ENCODE measurements at places on chromosomes 2 and 18.

DNA sequence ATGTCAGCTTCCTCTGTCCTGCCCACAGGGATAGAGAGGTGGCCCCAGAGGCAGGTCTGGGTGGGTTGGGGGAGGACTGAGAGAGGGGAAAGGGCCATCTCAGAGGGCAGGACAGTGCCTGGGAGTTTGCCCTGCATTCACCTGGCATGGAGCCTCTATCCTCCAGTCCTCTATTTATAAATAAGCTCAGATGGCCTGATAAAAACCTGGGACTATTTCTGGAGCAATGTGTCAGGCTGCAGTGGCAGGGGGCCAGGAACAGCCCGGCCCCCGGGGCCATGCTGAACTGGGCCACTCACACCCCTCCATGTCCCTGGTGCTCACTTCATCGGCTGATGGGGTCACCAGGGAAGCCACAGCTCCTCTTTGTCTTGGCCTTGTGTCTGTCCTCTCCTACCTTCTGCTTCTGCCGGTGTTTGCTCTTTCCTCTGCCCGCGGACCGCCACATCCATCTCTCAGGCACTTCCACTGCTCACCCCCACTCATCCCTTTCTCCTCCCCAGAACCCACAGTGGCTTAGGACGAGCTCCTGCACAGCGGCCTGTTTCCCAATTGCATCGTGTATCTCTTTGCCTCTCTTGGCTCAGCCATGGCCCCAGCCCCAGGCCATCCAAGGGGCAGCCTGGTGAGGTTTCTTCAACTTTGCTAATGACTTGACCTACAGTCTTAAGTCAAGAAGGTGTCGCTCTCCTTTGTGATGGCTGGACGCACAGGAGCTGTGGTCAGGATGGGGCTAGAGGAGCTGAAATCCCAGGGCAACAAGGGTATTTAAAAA is 38.8 kb downstream of the SCTR start:
- no peak for DNase-seq

GRCh38 chr2:205288686-205289085 is 393.6 kb upstream of the NRP2 start:
- no peak for DNase-seq

GRCh38 chr18:10437837-10438236 is 16.6 kb upstream of the APCDD1 start:
- DNase-seq: no peak

DNA sequence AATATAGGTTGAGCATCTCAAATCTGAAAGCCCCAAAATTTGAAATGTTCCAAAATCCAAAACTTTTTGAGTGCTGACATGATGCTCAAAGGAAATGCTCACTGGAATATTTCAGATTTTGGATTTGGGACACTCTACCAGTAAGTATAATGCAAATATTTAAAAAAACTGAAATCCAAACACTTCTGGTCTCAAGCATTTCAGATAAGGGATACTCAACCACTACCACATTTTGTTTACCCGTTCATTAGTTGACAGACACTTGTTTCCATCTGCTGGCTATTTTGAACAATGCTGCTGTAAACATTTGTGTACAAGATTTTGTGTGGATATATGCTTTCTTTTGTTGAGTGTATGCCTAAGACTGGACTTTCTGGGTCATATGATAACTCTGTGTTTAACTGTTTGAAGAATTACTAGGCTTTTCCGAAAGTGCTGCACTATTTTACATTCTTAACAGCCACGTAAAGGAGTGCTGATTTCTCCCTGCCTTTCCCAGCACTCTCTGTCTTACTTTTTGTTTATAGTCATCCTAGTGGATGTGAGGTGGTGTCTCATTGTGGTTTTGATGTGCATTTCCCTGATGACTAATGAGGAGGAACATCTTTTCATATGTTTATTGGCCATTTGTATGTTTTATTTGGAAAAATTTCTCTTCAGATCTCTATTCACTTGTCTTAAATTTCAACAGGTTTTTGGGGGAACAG is 19.5 kb upstream of the DCDC2C start:
- DNase-seq: no peak

DNA sequence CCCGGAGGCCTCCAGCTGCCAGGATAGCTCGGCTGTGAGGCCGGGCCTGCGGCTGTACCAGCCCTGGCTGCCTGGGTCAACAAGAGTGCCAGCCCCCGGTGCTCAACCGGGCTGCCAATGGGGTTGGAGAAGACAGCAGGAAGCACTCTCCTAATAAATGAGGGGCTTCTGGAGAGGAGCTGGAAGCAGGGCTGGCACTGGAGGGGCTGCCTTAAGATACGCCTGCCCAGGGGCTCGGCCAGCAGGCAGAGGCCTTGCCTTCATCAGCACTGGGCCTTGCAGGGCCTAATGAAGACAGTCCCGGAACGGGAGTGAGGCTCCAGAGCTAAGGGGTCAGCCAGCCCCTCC is 73.6 kb downstream of the TEX51 start:
- DNase-seq: no peak

DNA sequence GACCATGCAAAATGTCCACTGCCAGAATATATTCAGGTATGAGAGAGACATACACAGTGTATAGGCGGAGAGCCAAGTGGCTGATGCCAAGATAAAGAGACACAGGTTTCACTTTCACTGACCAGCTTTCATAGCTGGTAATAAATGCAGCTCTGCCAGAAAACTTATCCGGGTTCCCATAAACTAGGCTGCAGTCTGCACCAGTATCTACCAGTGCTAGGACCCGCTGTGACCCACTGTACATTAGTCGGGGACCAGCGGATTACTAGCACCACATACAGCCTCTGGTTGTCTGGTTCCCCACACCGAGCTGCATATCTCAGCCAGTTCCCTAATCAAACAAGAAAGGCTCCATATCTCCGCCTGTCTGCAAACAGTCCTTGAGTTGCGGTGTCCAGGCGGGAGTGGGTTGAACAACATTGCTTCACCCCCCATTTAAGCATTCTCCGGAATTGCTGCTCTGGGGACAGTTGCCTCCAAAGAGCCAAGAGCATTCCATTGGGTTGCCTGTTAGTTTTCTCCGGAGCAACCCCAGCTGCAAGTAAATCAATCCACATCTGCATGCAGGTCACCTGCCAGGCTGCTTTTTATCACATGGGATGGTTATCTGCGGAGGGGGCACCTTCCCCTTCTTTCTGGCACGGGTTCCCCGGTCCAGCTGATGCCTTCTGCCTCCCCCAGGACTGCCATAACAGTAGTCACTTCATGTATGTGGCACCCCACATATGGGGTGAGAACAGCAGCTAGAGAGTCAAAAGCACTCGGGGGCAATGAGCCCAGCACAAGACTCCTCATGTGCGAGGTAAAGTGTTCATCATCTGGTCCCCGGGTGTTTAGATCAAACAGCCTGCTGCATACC is 18.0 kb upstream of the KLHL23 start:
- no peak for DNase-seq
